Progenitor cell of endocrine pancreas (in vitro differentiated cells): ENCODE measurements at places on chromosomes 3 and 15. TPM values are rescaled to one million over a fixed set of nuclear protein-coding genes. Genes with fewer than 3 reads are reported as not detected.

Gene CPN2
- not detected in 2 replicates for total RNA-seq

Gene ARHGAP11A
- total RNA-seq, result 28.0 and 30.1 TPM in 2 replicates

Gene GPR156
- 0.41 and 0.89 TPM in 2 replicates for total RNA-seq

Gene COL6A5
- total RNA-seq, result not detected in 2 replicates

Gene FMN1
- total RNA-seq, result 0.41 and 1.2 TPM in 2 replicates

Gene CDHR4
- total RNA-seq, result not detected in 2 replicates

Gene FETUB
- total RNA-seq, result not detected in 2 replicates

Gene PCCB
- total RNA-seq, result 37.4 and 44.2 TPM in 2 replicates

Gene DYNC1LI1
- 43.8 and 49.2 TPM in 2 replicates for total RNA-seq
